ENCODE measurements at places on chromosomes 4 and X. TPM values are rescaled to one million over a fixed set of nuclear protein-coding genes. Genes with fewer than 3 reads are reported as not detected.

- no peak for DNase-seq
These were observed 131.0 kb downstream of the PDGFRA start for GRCh38 chr4:54359919-54360650.

DNA sequence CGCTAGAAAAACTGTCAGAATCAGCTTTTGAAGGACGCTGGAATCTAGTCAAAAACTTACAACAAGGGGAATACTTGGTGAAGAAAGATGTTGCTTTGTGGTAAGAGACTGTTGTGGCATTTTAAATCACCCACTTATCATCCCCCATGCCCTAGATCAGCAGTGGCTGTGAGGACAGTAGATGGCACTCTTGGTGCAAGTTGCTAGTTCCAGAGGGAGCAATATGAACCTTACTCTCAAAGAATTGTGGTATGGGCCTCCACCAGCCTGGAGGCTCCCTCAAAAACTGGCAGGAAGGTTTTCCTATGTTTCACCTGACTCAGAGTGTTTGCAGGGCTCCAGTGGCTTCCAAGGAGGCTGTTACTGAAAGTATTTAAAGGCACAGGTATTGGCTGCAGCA, 37.7 kb upstream of the SLC16A2 start:
- DNase-seq = no peak

The CETN2 gene
- 22.6 TPM for polyA plus RNA-seq

The C4orf50 gene
- not detected for polyA plus RNA-seq

DNA sequence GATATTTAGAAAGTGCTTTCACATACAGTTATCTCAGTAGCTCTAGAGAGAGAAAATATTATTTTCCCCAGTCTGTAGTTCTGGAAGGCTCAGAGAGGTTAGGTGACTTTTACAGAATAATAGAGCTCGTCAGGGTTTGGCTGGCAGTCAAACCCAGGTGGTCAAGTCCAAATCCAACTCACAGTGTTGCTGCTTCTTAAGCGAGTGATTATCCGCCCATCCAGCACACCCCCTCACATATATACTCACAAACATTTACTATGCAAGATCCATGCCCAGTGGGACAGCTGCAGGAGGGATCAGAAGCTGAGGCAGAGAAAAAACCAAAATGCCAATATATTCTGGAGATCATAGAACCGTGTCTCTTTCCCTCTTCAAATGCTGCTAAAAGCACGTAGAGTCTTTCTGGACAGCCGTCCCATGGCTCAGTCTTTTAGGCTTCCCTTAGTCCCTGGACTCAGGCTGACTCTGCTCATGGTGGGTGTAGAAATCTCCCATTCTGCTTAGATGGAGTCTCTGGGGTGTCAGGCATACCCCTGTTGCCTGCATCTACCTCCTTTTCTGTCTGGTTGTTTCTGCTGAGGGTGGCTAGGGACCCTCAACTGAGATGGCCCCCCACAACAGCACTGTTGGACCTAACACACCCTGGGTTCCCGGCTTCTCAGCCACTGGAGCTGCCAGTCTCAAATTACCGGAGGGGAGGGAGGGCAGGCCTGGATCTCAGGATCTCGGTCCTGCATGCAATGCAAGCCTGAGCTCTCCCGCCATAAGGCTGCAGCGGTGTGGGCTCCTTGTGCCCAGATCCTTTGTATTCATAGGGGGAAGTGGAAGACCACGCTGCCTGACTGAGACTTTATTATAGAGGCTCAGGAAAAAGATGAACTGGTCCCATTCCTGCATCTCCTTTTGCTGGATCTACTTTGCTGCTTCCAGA, at the start of gene CHRNA9:
Gene CHRNA9, plus strand, starts transcription at position 743 of the 934 bp plus-strand sequence. Its CDS starts 135 bp downstream, at position 878.
- DNase-seq = no peak

The SATL1 gene
- 0.05 TPM for polyA plus RNA-seq

The CA5B gene
- 1.5 TPM for polyA plus RNA-seq

DNA sequence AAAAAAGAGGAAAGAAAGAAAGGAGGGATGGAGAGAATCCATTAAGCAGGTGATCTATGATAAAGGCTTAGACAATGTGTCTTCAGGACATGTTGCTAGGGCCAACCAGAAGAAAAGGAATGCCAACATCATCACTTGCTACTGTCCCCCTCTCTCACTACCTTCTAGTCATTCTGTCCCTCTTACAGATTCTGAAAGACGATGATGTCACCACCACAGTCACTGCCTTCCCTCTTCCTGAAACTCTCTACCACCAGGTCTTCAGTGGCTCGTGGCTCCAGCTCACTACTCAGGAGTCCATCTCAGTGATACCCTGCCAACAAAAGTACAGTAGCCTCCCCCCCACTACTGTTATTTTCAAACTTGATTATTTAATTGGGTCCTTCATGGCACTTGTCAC, 64.0 kb downstream of the KCNIP4 start:
- DNase-seq = no peak

The GASK1B gene
- 1.2 TPM for polyA plus RNA-seq

DNA sequence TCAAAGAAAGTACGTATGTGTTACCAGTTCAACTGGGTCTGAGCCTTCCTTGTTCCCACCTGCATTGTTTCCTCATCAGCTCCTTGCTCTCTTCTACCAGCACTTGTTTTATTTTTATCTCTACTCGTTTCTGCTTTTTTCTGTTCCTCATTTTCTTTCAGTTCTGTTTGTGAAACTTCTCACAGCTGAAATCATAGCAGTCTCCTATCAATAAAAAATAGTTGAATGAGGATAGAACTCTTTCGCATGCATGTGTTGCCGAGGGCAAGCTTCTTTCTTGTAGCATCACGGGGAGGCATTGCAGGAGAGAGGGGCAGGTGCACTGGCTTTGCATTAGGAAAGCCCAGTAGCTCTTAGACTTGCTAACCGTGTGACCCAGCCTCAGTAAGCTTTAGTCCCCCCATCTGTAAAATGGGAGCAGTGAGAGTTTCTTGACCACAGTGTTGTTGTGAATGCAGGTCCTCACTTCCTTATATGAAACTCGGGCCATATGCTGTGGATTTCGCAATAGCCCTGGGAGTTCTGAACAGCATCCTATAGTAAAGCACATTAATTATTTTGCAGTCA, 24.7 kb downstream of the OFD1 start:
- no peak for DNase-seq

- no peak for DNase-seq
These were observed 41.6 kb downstream of the TRPC5OS start for GRCh38 chrX:111917591-111917990.

The USP27X gene
- 2.1 TPM for polyA plus RNA-seq

- no peak for DNase-seq
These were observed 64.1 kb downstream of the TMA16 start for GRCh38 chr4:163558539-163559044.

GRCh38 chr4:36494016-36494415, 212.6 kb downstream of the DTHD1 start:
- DNase-seq = no peak

GRCh38 chrX:150731795-150732194, 38.6 kb downstream of the MTMR1 start:
- DNase-seq = peak; percentile 3

DNA sequence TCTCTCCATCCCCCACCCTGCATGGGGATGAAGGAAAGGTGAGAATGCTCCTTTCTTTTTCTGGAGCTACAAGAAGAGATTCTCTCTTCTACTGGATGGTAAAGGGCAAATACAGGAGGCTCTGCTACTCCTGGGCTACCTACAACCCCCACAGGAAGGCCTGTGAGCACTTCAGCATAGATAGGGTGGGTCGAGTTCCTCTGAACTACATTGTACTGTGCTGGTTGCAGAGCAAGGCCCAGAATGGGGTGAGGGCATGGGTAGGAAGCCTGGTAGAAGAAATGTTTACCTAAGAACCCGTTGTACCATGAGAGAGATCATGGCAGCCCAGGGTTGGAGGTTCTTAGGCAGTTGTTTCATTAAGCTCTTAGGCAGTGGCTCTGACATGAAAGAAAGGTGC, 510.4 kb downstream of the MID1IP1 start:
- no peak for DNase-seq

The SLITRK4 gene
- not detected for polyA plus RNA-seq

DNA sequence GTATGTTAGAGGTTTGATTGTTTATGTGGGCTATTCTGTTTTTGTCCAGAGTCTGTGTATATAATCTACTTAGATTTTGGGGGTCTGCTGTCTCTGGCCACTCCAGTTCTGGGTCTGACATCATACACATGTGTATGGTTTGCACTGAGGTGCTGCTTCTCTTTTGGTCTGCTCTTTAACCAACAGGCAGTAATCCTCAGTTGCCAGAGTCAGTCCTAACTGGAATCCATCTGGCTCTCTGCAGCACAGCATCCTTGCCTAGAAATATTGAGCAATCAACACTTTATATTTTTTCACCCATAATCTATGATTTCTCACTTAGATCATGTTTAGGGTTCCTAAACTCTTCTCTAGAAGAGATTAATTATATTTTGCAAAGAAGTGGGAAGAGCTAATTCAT, 98.3 kb upstream of the SFRP2 start:
- DNase-seq = no peak

DNA sequence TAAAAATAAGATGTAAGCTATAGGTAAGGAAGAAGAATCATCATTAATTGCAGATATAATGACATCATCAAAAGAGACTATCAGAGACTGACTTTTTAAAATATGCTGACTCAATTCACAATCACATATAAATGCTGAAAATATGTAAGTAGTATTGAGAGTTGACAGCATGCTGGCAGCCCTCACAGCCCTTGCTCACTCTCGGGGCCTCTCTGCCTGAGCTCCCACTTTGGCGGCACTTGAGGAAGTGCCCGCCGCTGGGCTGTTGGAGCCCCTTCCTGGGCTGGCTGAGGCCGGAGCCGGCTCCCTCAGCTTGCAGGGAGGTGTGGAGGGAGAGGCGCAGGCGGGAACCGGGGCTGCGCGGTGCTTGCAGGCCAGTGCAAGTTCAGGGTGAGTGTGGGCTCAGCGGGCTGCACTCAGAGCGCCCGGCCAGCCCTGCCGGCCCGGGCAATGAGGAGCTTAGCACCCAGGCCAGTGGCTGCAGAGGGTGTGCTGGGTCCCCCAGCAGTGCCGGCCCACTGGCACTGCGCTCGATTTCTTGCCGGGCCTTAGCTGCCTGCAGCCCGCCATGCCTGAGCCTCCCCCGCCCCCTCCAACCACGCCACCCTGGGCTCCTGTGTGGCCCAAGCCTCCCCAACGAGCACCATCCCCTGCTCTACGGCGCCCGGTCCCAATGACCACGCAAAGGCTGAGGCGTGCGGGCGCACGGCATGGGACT, 68.9 kb downstream of the RAB28 start:
- DNase-seq = no peak

DNA sequence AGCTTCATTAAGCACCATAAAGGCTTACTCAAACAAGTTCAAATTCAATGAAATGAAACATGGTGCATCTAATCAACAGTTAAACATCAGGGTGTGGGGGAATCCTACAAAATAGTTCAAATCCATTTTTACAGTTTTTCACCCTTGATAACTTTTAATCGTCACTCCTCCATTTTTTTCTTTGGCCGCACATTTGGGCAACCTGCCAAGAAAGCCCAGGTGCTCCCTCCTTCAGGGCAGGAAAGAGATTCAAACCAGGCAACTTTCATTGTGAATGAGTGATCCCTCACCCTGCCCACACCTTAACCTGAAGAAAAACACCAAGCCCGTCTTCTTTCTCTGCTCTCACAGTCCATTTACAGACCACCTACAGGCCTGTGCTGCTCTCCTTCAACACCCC, 24.9 kb downstream of the TRIM61 start:
- DNase-seq = no peak

GRCh38 chr4:1723131-1723801, 1.9 kb downstream of the TACC3 start:
- DNase-seq = no peak

The PNMA5 gene
- 0.07 TPM for polyA plus RNA-seq

GRCh38 chrX:20952180-20952579, 422.0 kb upstream of the CNKSR2 start:
- DNase-seq = no peak
